ENCODE measurements at places on chromosomes 5 and 9.

DNA sequence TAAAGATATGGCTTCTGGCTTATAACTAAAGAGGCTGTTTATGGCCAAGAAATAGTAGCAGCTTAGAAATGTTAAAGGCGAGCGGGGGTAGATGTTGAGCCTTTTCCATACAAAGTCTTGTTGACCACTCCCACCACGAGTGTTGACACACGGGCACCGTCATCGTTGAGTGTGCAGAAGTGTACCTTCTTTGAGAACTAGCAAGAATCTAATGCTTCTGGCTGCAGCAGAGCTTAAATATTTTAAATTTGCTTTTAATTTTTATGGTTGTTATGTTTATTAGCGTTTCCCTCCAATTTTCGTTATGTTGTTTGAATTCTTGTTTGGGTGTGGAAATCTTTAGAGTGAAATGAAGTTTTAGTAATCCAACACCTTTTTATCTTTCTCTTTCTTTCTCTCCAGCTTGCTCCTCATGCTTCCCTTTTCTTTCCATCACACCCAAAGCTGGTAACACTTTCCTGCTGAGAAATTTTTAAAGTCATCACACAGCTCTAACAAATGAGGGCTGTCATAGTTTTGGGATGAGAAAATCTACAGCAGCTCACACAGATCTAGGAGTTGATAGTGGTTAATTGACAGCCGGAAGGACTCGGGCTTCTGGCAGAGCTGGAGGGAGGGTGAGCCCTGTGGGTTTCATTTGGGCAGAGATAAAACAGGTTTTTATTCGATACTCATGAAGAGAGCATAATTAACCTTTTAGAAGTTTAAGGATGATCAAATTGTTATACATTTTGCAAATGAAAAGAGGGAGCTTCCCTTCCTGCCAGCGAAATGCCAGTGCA is 120.1 kb upstream of the ZNF608 start:
- DNase-seq: no peak

DNA sequence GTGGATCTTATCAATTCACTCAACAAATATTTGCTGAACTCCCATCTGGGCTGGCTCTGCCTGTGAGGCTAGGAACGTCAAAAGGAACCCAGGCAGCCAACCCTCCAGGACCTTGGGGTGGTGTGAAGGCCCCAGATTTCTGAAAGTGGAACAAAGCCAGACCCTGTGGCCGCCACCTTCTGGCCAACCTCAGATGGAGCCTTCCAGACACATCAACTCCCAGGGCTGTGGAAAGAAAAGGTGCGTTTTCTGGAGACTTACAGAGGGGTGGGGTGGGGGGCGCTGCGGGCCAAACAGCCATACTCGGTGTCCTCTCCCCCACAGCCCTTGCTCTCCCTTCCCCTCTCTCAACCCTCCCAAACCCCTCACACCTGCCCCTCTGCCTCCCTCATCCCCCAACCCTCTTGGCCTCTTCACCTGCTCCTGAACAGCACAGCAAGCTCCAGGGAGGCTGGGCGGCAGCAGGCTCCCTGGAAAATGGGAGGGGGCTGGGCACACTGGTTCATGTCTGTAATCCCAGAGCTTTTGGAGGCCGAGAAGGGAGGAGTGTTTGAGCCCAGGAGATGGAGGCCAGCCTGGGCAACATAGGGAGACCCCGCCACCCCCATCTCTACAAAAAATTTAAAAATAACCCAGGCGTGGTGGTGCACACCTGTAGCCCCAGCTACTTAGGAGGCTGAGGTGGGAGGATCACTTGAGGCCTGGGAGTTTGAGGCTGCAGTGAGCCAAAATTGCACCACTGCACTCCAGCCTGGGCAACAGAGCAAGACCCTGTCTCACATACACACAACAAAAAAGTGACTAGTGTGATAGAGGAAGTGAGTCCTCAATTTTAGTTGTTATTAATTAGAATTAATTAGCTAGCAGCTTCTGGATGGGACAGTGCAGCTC is 45.0 kb upstream of the PRRC2B start:
- DNase-seq: no peak

- no peak for DNase-seq
Observed at GRCh38 chr5:173963867-173964441, 25.0 kb upstream of the C5orf47 start.

- DNase-seq: no peak
Observed at GRCh38 chr5:106525438-106525837, 1145.3 kb downstream of the EFNA5 start.

DNA sequence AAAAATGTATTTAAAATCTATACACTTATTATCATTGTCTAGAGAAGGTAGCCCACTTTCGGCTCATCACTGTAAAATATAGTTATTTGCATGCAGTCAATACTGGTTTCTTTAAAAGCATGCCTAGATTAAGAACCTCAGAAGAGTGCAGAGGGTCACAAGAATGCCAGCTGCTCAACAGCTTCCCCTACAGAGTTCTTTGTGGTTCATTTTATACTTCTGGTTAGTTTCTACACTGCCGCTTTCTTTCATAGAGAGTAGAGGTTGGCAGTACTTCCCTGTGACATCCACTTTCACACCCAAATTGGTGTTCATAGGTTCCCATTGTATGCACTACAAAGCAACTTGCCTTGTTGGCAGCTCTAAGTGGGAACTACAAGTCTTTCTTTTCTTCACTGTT is 137.3 kb downstream of the KIAA0825 start:
- DNase-seq: no peak

- DNase-seq: no peak
Observed at GRCh38 chr5:132371603-132371994, 2.1 kb downstream of the SLC22A5 start.

GRCh38 chr5:39192450-39193160 is 26.8 kb downstream of the FYB1 start:
- DNase-seq: no peak

GRCh38 chr9:135093111-135093510 is 5.6 kb downstream of the OLFM1 start:
- no peak for DNase-seq

- no peak for DNase-seq
Observed at GRCh38 chr5:134965271-134965825, 2.4 kb upstream of the CATSPER3 start.

DNA sequence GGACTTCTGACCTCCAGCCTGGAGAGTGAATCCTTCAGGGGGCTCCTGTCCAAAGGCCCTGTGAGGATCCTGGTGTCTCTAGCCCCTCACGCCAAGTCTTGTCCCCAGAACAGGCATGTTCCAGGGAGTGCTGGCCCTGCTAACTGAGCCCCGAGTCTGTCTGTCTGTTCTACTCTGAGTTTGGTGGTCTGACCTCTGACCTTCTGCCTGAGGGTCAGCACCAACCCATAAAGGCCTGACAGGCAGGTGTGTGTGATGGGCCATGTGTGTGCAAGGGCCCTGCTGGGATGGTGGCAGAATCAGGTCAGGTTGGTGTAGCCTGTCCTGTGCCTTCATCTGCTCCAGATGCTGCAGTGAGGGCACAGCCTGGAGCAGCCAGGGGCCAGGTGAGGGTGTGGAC is 46.3 kb downstream of the PHF2 start:
- no peak for DNase-seq

DNA sequence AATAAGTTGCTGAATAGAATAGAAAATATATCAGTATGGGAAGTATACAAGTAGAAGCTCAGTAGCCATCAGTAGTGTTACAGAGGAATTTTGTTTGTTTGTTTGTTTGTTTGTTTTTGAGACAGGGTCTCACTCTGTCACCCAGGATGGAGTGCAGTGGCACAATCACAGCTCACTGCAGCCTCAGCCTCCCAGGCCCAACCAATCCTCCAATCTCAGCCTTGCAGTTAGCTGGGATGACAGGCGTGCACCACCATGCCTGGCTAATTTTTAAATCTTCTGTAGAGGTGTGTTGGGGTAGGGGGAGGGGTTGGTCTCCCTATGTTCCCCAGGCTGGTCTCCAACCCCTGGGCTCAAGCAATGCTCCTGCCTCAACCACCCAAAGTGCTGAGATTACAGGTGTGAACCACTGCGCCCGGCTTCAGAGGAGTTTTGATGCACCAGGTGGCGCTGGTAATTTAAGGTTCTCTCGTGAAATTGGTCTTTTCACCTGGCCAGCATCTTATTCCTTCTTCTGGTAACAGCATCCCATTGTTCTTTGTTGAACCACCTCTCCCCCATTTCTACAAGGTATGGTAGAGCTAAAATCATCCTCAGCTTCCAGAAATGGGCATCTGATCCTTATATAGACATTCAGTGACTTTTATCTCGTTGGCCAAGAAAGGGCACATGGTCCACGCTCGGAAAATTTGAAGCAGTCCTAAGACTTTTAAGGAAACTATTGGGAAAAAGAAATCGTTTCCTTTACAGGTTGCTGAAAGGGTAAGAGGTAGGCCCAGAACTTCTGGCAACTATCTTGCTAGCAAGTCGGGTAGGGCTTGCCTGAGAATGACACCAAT is 157.1 kb downstream of the ARRDC3 start:
- DNase-seq: peak; percentile 22

GRCh38 chr9:27527702-27528075 is 1.9 kb downstream of the MOB3B start:
- DNase-seq: no peak

DNA sequence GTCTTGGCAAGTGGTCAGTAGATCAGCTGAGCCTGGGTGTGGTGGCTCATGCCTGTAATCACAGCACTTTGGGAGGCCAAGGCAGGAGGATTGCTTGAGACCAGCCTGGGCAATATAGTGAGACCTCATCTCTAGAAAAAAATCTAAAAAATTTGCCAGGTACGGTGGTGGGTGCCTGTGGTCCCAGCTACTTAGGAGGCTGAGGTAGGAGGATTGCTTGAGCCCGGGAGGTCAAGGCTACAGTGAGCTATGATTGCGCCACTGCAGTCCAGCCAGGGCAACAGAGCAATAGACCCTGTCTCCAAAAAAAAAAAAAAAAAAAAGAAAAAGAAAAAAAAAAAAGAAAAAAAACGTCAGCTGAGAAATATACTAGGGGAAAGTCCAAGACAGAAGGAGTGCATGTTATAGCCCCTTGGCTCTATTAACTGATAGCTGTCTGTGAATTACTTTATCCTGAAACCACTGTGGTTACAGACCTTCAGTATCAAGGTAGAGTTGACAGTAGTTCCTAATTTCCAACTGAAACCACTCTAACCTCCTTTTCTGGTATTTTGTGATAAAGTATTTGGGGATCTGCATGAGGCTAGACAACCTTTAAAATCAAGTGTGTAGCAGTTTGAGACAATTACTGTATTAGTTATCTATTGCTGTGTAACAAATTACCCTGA is 2.3 kb upstream of the INIP start:
- DNase-seq: no peak

GRCh38 chr9:99146574-99146973 is 41.7 kb downstream of the TGFBR1 start:
- no peak for DNase-seq

- no peak for DNase-seq
Observed at GRCh38 chr9:98532574-98532973, 176.2 kb downstream of the GABBR2 start.

DNA sequence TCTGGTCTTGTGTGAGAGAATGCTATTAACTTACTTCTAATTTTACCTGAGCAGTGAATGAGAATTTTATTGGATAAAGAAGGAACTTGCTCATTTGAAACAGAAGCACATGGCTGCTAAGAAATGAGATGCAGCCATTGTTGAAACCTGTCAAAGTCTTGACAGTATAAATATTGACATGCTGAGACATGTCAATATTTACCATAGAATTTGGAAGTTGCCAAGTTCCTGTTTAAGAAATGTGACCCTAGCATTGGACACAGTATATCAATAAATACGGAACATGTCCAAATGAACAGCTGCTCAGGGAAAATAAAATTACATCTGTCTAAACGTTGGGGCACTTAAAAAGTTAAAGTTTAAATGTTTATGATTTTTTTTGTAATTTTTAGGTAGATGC is 7.8 kb downstream of the XRCC4 start:
- DNase-seq: no peak

DNA sequence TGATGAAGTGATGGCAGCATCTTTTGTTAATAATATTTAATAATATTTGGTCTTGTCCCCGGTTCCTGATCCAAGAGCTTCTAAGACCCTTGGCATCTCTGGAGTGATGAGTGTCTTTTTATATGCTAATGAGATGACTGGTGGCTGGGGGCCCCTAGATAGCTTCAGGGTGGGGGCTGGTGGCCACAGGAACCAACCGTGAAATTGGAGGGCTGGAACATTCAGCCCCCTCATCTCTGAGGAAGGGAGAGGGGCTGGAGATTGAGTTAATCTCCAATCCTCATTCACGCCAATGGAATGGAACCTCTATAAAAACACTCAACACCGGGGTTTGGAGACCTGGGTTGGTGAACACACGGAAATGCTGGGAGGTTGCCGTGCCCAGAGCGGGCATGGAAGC is 78.2 kb upstream of the RAPGEF1 start:
- DNase-seq: no peak

GRCh38 chr5:56369361-56369811 is 136.3 kb upstream of the ANKRD55 start:
- no peak for DNase-seq

DNA sequence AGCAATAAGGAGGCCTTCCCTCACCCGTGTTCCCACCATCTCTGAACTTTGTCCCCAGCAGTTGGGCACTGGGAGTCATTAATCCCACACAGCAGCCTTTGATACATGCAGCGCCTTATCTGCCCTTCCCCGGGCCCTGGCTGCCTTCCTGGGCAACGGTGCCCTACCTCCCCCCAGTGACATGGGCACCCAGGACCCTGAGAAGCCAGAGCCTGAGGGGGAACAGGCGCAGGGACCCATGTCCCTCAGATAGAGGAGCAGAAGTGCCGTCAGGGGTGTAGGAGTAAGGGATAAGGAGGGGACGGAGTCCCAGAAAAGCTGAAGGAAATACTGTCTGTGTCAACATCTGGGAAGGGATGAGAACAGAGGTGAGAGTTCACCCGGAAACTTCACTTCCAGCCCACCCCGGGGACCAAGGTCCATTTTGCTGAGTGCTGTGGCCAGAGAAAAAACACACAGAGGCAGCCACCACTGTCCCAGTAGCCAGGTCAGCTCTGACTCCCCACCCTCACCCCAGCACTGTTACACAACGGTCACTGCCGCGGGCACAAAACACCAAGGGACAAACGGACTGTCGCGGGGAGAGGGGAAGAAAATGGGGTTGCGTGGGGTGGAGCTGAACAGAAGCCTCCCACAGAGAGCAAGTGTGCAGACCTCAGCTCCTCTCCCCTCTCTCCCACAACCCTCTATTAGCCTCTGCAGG is 3.8 kb downstream of the PCDH1 start:
- no peak for DNase-seq

DNA sequence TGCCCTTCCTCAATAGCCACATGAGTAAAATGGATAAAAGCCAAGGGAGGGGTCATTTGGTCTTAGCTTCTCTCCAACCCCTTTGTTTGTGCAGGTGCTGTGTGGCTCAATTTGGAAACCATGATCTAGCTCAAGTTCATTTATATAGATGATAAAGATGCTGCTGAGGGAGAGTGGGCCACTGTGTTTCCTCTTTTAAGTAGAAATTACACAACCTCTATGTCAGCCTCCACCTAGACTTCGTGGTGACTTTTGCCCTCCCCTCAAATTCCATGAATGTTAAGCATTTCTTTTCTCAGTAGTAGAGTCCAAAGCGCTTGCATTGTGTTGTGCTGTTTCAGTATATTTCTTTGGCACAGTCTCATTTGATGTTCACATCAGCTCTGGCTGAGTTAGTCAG is 241.4 kb downstream of the ARHGAP26 start:
- DNase-seq: no peak

GRCh38 chr5:82786748-82787147 is 290.4 kb downstream of the TMEM167A start:
- no peak for DNase-seq

- no peak for DNase-seq
Observed at GRCh38 chr5:153168241-153168640, 322.2 kb upstream of the GRIA1 start.

- DNase-seq: no peak
Observed at GRCh38 chr5:41508186-41508585, 2.2 kb downstream of the PLCXD3 start.

- no peak for DNase-seq
Observed at GRCh38 chr5:75468593-75468992, 42.8 kb downstream of the CERT1 start.

- no peak for DNase-seq
Observed at GRCh38 chr5:28328681-28329080, 1290.3 kb upstream of the CDH9 start.
